ENCODE measurements at places on chromosomes 11 and 22.

- DNase-seq = no peak
Measured at GRCh38 chr11:120578596-120579154, 67.1 kb downstream of the GRIK4 start.

- no peak for DNase-seq
Measured at GRCh38 chr22:41647771-41648170, 26.7 kb downstream of the XRCC6 start.

DNA sequence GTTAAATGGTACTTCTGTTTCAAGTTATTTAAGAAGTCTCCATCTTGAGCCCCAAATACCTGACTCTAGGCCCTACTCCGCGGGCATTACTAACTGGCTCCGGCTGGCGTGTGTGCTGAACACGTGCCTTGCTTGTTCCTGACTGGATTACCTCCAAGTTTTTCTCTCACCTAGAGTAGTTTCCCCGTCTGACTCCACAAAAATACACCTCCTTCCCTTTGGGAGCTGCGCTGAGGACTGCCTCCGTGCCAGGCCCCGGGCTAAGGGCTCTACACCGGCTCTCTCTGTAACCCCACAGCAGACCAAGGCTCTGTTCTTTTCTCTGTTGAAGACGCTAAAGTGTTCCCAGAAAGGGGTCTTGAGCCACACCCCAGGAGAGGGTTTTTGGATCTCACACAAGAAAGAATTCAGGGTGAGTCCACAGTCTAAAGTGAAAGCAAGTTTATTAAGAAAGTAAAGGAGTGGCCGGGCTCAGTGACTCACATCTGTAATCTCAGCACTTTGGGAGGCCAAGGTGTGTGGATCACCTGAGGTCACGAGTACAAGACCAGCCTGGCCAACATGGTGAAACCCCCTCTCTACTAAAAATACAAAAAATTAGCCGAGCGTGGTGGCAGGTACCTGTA, 61.8 kb downstream of the ANO1 start:
- DNase-seq = no peak

DNA sequence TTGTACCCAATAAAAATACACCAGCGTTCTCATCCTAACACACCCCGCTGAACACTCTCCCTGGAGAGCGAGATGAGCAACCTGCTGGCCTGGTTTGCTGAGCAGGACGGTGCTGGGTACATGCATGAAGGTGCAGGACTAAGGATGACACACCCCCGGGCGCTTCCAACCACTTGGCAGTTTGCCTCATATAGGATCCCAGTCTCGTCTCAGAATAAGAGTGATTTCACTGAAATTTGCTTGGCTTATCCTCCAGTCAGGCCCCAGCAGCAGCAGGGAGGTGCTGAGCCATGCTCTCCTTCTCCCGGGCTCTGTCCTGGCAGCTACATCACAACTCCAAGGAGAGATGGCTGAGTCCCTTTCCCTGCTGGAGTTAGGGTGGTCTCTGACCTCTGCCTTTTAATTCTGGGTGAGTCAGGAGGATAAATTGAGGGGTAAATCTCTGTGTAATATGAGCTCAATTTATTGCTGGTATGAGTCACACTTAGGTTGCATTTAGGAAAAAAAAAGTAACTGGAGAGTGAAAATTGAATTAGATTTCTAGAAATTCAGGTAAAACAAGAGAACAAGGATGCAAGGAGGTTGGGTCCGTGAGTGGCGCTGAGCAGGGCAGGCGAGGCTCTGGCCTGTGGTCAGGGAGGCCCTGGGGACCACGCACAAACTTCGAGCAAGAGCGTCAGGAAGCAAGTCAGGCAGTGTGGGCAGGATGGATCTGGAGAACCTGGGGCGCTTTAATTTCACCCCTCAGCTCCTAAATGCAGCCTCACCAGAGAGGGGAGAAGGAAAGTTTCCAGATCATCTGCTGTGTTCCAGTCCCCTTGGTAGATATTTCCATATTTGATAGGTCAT, 974.0 kb downstream of the TBC1D22A start:
- DNase-seq = no peak

- no peak for DNase-seq
Measured at GRCh38 chr11:77102246-77103210, at the start of gene OMP. TSS of gene OMP (plus strand) at chr11:77102840. CDS start at chr11:77102840, 0 bp downstream.

GRCh38 chr11:46321757-46322156, 25.5 kb upstream of the DGKZ start:
- no peak for DNase-seq

GRCh38 chr11:113649311-113649710, 56.8 kb downstream of the TMPRSS5 start:
- DNase-seq = no peak

DNA sequence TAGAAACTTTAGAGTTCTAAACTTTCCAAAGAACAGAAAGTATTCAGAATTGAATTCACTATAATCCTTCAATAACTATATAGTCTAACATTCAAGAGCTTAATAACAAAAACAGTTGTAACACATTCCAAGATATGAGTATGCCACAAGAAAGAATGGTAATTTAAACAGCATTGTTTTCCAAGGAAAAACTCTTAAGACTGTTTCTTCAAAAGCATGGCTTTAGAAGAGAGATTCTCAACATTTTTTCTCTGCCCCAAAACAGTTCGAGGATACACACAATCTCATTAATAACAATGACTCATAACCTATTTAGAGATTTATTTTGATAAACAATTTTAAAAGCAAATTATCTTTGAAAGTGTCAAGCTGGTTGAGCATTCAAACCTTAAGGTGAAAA, 16.7 kb upstream of the ARHGAP32 start:
- no peak for DNase-seq

DNA sequence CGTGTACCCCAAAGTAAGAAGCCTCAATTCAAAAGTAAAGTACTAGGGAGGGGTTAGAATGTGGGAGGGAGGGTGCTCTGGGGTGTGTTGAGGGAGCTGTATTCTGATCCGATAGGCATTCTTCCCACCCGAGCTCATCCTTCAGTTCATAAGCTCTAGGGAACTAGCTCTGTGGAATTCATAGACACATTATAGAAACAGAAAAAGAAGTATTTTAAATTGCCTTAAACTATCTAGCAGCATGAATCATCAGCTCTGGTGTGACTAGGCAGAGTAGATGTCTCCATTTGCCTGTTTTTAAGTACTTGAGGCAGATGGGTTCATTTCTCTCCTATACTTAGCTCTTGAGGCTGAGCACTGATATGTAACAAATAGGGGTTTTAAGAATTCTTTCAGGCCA, 7.3 kb upstream of the SGSM3 start:
- DNase-seq = no peak

DNA sequence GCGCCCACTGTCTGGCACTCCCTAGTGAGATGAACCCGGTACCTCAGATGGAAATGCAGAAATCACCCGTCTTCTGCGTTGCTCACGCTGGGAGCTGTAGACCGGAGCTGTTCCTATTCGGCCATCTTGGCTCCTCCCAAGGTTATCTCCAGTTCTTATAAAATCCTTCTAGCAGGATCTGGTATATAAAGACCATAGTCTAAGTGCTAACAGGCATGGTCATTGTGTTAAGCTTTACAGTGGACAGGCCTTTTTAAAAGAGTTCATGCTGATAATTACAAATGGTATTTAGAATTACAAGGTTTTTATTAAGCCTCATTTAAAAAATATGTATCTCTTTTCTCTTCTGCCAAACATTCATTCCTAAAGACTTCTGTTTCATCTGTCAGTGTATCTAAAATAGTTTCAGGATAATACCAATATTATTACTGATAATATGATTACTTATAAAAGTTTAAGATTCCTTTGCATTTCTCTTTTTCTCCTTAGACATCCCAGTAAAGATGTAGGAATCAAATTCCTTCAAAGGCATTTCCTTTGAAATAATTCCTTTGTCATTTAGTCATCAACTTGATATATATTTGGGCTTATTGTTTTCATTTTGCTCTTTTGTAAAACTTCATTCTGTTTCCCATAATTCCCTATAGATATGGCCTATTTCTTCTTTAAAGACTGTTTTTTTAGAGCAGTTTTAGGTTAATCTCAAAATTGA, 20.7 kb downstream of the DDX10 start:
- no peak for DNase-seq

GRCh38 chr11:65708451-65708850, 3.6 kb upstream of the KAT5 start:
- DNase-seq = no peak

- peak; percentile 23 for DNase-seq
Measured at GRCh38 chr22:19065929-19066328, 56.3 kb downstream of the DGCR2 start.

DNA sequence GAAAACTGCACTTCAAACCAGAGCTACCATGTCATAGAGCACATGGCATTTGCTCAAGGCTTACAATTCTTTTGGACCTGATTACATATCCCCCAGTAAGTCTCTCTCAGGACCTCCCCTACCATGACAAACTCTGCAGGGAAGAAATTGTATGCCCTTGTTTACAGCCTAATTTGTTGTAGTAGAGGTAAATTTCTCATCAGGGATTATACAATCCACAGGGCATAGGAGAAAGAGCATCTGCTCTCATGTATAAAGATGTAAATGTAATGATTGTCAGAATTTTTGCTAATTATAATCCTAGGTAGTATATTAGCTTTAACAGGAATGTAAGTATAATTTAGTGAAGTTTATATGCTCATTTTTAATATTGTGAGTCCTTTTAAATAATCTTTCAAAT, at the start of gene OR8B3:
OR8B3 (minus strand) TSS at position 101 of the 400 bp plus-strand sequence. CDS start 1,673 bp downstream, outside the sequence.
- no peak for DNase-seq

DNA sequence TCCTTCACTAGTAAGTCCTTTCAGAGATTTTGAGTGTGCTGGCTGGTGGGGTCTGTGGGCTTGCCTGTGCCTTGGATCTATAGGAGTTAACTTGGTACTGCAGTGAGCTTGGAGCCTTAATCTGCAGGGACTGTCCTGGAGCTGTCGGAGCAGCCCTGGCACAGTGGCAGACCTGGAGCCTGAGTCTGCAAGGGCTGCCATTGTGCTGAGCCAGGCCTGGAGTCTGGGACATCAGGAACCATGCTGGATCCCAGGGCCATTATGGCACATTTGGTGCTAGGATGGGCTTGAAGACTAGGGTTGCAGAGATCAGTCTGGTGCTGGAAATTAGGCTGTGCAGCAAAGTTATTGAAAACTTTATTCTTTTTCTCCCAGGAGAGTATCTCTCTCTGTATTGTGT, 665.4 kb downstream of the METTL15 start:
- no peak for DNase-seq

DNA sequence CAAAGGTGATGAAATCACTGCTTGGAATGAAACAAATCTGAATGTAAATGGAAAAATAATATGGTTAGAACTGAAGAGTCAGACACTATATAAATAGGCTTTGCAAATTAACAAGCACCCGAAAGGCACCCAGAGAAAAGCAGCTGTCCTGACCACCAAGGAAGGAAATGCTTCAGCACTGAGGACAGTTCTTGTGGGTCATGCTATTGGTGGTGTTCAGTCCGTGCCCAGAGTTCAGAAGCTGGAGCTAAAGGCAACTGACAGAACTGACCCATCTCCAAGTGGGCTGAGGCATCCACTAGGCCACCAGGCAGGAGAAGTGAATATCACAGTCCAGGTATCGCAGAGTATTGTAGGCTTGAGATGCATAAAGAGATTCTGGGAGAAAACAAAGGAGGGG, 208.9 kb downstream of the OPCML start:
- no peak for DNase-seq

DNA sequence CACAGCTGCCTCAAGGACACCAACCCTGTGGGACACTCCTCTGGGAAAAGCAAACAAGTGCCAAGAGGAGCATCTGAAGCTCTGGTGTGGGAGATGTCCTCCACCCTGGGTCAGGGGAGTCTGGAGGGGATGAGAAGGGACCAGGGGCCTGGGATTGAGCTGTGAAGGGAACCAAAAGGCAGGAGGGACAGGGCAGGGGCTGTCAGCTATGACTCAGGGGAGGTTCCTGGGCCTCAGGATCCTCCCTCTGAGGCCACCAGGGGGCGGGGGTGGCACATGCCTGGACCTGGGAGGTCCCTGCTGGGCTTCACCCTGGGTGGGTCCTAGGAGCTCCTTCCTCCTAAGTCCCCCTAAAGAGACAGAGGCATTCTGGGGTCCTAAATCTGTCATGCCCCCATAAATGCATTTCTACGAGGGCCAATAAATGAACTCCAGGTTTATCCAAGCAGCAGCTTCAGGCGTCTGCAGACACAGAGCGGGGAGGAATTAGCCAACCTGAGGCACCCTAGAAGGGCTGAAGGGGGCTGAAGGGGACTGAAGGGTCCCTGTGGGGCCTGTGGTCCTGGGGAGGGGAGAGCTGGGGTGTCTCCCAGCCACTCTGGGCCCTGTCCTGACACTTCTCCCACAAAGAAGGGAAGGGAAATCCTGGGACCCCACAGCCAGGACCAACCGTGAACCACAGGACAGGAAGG, 31.9 kb upstream of the IGLL5 start:
- DNase-seq = no peak

DNA sequence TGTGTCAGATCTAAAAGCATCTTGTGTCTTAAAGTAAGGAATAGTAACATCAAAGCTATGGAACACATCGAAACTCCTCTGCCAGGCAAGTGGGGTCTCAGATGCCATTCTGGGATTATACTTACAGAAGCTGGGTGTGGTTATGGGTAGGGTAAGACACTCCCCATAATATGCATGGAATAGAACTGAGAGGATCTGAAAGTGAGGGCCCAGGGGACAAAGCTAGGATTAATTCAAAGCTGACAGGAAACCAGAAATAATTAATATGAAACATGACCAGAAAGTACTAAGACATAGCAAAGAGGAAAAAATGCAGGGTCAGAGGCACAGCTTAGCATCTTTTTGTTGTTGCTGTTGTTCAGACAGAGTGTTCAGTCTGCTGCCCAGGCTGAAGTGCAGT, 40.2 kb upstream of the EED start:
- DNase-seq = no peak

DNA sequence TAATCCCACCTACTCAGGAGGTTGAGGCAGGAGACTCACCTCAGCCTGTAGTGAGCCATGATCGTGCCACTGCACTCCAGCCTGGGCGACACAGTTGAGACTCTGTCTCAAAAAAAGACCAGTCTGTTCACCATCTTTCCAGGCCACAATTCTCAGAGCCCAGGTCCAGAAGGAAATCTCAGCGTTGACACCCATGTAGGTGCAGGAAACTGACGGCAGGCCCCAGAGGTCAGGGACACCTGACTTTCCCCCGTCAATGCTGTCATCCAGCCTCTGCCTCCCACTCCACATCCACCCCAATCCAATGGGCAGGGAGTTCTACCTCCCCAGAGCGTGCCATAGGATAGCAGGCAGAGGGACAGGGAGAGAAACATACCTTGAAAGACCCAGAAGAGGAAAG, 5.9 kb upstream of the GRK2 start:
- no peak for DNase-seq

- no peak for DNase-seq
Measured at GRCh38 chr11:61048368-61049062, 53.8 kb upstream of the CD5 start.

GRCh38 chr11:30585125-30585891, 845 bp downstream of the MPPED2 start:
- DNase-seq = peak; percentile 80

- DNase-seq = no peak
Measured at GRCh38 chr11:71568704-71569349, 3.5 kb downstream of the KRTAP5-10 start.

GRCh38 chr22:25941365-25941960, 199.5 kb downstream of the MYO18B start:
- no peak for DNase-seq

GRCh38 chr22:24421428-24421931, 5.9 kb upstream of the ADORA2A start:
- DNase-seq = no peak
